ENCODE measurements at places on chromosomes 2 and 18.

DNA sequence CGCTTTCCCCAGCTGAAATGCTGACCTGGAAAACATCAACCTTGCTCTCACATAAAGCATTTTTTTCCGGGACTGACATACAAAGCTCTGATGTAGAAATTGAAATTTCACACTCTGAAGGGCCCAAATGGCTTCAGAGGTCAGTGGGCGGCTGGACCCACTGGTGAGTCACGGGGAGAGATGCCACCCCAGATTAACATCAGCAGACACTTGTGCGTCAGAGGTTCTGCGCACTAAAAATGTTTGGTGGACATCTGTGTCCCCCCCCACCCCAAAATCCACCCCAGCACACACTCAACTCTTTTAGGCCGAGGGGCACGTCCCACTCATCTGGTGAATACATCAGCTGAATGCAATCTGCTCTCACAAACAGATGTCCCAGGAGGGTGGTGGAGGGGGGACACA, 208.9 kb downstream of the ASB1 start:
- no peak for DNase-seq

DNA sequence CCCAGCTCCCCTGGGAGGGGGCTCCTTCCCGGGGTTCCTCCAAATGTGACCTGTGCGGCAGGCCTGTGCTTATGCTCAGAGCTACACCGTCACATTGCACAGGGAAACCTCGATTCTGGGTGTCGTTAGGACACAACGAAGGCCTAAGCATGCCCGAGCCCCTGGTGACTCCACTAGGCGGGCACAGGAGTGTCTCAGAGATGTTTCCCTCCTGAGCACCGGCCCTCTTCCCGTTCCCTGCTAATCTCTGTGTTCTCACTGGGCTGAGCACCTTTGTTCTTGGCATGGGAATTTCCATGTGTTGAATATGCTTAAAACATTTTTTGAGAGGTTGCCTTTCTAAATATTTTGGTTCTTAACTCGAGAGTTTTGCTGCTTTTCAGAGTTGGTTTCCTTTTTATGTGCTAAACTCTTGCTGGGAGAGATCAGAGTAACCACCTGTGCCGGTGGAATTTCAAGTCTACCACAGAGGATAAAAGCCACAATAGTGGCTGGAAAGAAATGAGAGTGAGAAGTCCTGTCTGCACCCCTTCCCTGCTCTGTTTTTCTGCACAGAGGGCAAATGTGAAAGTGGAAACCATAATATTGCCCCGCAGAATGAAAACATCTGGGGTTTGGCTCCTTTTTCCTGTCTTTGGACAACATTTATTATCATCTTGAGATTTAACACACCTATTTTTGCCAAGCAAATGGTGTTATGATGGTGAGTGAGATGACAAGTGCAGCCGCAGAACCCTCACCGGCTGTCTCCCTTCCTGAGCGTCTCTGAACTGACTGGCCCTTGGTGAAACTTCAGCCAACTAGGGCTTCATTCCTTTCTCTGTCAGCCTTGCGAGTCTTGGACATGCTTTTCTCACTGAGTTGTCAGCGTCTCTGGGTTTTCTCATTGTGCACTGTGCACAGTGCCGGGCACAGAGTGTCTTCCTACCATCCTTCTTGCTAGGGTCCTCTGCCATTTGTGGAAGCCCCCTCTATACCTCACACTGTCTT, 154.1 kb downstream of the VAPA start:
- DNase-seq, result no peak

DNA sequence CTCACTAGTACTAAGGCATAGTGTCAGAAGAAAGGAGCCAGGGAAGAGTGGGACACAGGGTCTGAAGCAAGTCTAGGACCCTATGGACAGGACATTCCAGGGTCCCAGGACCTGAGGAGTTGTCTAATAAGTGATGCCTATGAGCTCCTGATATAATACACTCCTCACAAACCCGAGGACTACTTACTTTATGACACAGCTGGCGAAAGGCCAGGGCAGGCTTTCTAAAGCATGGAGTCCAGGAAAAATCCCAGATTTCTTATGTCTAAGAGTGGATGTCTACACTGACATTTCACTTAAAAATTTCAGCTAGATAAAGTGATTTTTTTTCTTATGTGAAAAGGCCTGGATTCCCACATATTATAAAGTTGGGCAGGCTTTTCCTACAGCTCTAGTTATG, 502.2 kb upstream of the SETBP1 start:
- no peak for DNase-seq

DNA sequence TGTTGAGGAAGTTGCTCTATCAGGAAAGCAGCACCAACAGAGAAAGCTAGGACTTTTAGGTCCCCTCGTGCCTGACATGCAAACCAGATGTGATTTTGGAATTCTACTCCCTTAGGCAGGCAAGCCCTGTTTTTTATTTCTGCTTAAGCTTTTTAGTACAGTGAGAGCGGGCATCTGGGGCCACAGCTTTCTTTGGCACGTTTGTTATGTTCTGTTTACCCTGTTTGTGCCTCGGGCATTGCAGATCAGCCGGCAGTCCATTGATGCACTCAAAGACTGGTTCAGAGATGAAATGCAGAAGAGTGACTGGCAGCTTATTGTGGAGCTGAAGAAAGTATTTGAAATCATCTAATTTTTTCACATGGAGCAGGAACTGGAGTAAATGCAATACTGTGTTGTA, 61.9 kb downstream of the EIF5B start:
- DNase-seq, result no peak

DNA sequence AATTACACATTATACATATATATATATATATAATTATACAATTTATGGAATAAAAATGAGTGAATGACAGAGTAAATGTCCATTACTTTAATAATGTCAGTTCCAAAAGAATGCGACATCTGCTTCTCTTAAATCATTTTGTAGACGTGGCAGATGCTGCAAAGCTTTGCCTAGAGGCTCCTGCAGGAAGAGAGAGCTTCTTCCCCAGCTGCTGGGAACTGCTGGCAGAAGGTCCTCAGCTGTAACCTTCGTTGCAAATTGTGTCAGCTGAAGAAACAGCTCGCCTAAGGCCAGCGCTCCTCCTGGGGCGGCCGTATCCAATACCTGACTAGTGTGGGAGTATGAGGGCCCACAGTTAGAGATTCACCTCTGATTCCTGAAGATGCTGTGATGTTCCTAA, 9.6 kb upstream of the THNSL2 start:
- DNase-seq, result no peak

DNA sequence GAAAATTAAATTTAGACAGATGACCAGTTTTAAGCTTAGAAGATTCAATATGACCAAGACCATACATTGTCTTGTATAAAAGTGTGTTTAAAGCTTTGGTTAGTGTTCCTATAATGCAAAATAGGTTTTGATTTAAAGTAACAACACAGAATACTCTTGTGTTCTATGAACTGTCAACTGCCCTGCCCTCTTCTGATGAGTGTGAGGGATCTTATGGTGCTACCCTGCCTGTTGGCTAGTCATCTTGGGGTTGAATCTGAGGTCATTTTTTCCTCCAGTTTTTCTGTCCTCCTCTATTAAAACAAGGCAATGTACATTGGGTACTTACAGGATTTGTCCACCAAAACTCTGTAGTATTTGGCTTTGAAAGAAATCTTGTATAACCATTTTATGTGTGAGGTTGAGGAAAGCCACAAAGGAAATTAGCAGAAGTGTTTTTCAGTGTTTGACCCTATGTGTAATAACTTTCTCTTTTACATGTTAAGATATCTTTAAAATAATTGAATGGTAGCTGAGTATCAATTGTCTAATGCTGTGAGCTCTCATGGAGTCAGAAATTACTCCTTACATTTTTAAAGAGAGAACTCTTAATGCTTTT, 129.1 kb downstream of the SPTBN1 start:
- DNase-seq, result no peak

GRCh38 chr2:240396623-240397541, 38.6 kb upstream of the GPC1 start:
- DNase-seq, result no peak

DNA sequence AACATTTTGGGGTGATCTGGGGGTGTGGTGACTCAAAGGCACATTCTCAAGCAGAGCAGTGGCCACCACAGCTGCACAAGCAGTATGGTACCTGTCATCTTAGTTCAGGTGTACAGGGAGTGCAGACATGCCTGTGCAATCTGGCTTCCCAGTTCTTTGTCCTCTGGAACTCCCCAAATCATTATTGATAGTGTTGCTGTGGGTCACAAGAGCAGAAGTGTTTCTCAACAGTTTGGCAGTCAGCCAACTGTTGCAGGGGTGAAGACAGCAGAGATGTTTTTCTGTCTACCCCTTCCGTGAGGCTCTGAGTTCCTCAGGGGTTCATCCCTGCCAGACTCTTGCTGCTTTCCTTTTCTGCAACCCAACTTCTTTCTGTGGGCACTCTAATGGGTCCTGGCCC, 206.5 kb upstream of the ZSWIM2 start:
- DNase-seq, result no peak

GRCh38 chr18:62353170-62353569, 28.1 kb downstream of the TNFRSF11A start:
- DNase-seq, result no peak

GRCh38 chr18:59918320-59918755, 18.5 kb downstream of the PMAIP1 start:
- DNase-seq, result no peak

GRCh38 chr2:78109272-78109671, 587.1 kb upstream of the LRRTM4 start:
- no peak for DNase-seq

DNA sequence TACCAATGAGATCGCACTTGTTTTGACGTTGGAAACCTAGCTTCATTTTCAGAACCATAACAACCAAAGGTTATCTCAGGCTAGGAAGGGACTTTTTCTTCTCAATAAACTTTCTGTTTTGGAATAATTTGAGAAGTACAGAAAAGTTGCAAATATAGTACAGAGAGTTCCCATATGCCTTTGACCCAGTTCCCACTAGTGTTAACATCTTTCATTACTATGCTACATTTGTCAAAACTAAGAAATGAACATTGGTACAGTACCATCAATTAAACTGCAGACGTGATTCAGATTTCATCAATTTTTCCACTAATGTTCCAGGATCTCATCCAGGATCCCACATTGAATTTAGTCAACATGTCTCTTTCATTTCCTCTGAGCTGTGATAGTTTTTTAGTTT, 111.6 kb downstream of the ATL2 start:
- DNase-seq, result no peak

DNA sequence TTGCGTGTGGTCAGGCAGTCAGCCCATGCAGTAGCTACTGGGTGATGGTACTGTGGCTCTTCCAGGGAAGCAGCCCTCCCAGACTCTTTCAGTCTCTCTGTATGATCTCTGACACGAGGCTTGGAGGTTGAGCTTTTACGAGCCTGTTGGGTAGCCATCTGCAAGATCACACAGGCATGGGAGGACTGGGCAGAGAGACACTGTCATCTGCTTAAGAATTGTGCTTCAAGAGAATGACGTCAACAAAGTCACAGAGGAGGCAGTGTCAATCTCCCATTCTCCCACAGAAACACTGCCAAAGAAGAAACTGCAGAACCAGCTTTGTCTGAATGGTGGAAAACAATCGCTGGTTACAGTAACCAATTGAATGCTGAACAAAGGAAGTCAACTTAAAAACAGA, 78.4 kb upstream of the MC2R start:
- no peak for DNase-seq

DNA sequence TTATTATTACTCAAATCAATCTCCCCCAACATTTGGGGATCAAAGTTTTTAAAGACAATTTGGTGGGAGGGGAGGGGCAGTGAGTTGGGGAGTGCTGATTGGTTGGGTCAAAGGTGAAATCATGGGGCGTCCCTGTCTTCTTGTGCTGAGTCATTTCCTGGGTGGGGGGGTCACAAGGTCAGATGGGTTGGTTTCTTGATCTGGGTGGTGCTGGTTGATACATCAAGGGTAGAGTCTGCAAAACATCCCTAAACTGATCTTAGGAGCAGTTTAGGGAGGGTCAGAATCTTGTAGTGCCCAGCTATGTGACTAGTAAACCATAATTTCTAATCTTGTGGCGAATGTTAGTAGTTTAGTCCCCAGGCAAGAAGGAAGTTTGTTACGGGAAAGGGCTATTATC, 67.4 kb downstream of the MOGAT1 start:
- DNase-seq, result no peak

GRCh38 chr18:2964361-2965010, 48.5 kb downstream of the LPIN2 start:
- DNase-seq, result no peak

GRCh38 chr2:10810202-10811161, 2.1 kb downstream of the PDIA6 start:
- no peak for DNase-seq

DNA sequence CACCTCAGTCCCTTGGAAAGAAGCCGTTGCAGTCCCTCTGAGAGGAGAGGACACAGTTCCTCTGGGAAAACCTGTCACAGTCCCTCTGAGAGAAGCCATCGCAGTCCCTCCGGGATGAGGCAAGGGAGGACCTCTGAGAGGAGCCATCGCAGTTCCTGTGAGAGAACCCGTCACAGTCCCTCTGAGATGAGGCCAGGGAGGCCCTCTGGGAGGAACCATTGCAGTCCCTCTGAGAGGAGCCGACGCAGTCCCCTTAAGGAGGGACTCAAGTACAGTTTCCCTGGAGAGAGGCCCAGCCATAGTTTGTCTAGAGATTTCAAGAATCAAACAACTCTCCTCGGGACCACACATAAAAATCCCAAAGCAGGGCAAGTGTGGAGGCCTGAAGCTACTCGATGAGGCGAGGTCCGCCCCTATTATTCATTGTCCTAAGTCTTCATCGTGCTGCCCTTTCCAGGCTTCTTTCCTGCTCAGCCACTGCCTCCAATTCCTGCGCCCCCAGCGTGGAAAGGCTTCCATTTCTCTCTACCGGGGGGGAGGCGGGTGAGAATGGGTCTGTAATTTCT, 630 bp upstream of the ZNF512 start:
- DNase-seq, result no peak

All from cortex of kidney (tissue), 1 donor.